ENCODE measurements at places on chromosomes 16 and 17.

- DNase-seq: no peak
Observed at GRCh38 chr16:75083813-75084212, 32.8 kb downstream of the LDHD start.

- DNase-seq: no peak
Observed at GRCh38 chr17:49753959-49754391, 10.0 kb downstream of the FAM117A start.

- no peak for DNase-seq
Observed at GRCh38 chr17:49552070-49552751, 23.5 kb upstream of the NXPH3 start.

DNA sequence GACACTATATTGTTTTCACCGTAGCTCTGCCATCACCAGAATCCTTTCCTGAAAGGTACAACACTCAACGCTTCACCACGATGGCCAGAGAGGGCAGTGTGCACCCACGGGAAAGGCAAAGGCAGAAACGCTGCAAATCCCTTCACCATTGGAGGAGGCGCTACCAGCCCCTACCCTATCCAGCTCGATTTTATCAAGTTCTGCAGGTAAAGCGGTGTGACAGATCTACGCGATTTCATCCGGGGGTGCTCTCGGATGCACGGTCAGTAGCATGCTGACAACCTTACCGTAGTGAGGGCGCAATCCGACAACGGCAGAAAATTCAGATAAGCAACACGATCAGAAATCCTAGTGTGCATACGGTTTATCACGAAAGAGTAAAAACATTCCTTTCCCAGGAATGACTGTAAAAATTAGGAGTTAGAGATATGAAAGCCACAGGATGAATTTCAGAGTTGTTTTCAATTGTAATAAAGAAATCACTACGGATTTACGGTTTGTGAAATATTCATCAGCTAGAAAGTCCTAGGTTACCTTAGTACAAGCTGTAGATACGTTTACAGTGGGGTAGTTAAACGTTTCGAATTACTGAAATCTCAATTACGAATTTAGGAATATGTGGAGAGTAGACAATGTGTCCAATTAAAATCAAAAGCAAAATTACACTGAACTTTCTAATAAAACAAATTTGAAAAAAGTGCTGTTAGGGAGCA is 1.8 kb downstream of the NETO2 start:
- peak; percentile 72 for DNase-seq

- DNase-seq: no peak
Observed at GRCh38 chr16:11151885-11152629, 103.9 kb downstream of the SOCS1 start.

Data from activated T-cell treated with anti-CD3 and anti-CD28 coated beads for 24 hours (primary cell).